Activated CD8-positive, alpha-beta memory T cell treated with anti-CD3 and anti-CD28 coated beads for 1 hour (primary cell): ENCODE measurements at places on chromosomes 12 and 14.

GRCh38 chr12:10753059-10753458 is 29.9 kb upstream of the YBX3 start:
- DNase-seq: no peak

GRCh38 chr12:66799551-66799950 is 120.7 kb upstream of the GRIP1 start:
- DNase-seq: no peak

GRCh38 chr12:120130011-120130410 is 13.5 kb upstream of the RAB35 start:
- DNase-seq: no peak

DNA sequence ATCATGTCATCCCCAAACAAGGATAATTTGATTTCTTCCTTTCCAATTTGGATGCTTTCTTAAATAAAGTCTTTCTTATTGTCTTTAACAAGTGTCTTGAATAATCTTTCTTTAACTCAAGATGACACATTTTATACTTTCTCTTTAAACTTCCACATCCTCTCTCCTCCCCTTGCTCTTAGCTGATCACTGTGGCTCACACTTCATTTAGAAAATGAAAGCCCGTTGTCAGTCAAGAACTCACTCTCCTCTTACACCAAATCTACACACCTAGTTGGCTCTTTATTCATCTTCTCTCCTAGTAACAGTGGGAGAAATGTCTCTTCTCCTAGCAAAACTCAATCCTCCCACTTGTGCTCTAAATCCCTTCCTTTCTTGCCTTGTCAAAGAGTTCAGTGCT is 10.4 kb upstream of the RMST start:
- DNase-seq: no peak

- no peak for DNase-seq
These were observed 17.1 kb downstream of the IRAK3 start for GRCh38 chr12:66206141-66206540.

GRCh38 chr14:31414190-31414833 is 6.0 kb downstream of the HEATR5A start:
- DNase-seq: no peak

- DNase-seq: no peak
These were observed 37.2 kb upstream of the FICD start for GRCh38 chr12:108477881-108478259.

GRCh38 chr12:53530920-53531319 is 23.6 kb upstream of the NPFF start:
- DNase-seq: no peak

- no peak for DNase-seq
These were observed 10.6 kb downstream of the SIX4 start for GRCh38 chr14:60713513-60713912.

DNA sequence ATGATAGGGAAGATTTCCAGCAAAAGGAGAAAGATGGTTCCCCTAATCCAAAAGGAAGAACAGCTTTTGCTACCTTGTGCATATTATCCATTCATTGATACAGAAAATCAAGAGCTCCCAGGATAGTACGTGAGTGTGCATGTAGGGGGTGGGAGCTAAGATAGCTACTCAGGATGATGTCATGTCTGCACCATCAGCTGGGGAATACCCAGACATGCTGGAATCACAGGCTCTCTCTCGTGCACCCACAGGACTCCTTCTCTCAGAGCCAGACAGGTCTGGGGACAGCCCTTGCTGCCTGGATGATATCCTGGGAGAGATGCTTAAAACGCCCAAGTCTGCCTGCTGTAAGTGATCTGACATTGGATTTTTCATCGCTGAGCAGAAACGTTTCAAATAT is 38.9 kb downstream of the FOXN3 start:
- no peak for DNase-seq

- DNase-seq: no peak
These were observed 8.6 kb upstream of the NID2 start for GRCh38 chr14:52077256-52077979.

DNA sequence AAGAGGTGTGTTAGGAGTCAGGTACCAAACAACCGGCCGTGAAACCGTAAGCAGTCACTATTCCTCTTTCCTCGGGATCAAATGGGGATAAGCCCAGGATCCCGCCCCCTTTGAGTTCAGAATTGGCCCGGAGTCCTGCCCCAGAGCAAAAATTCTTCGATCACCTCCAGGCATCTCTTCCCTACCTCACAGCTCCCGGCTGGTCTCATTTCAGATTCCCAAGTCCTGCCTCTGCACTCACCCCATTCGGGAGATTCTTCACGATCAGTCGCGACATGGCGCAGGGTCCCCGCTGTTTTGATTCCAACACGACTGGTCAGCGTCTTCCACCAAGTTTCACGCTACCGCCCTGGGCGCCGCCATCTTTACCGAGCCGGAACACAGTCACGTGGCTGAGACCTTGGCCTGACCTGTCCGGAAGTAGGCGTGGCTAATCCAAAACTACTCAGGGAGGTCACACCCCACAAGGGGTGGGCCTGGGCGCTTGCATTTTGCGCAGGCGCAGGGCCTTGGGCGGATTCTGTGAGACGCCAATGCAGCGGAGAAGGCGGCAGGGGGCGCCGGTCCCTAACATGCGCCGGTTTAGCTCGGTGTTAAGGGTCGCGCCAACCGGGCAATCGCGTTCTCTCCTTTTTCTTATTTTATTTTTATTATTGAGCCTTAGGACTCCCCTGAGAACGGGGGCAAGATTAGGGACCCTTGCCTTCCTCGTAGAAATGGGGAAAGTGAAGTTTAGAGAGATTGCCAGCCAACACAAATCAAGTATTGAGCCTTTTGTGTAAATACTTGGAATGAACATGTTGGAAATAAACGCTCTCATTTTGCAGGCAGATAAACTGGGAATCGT is at the start of gene RBM19:
Gene RBM19, minus strand, starts transcription at position 375 of the 847 bp plus-strand sequence. Its CDS starts 98 bp downstream, at position 277.
- DNase-seq: peak; percentile 93

DNA sequence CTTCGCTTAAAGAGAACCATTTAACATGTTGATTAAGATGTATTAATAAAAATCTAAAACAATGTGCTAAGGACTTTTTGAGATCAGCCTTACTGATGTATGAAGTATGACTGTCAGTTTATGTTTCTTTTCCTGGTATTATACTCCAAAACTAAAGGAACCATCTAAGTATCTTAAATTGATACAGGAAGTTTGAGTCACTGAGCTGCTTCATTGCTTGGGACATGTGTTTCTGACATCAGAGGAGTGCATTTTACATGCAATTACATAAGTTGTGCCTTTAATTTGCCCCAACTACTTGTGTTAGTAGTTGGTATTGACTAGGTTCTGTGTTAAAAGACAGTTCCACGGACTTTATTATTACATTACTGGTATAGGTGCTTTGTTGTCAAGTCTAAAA is 50.9 kb downstream of the PROX2 start:
- no peak for DNase-seq

GRCh38 chr14:22822571-22823098 is 7.1 kb upstream of the MRPL52 start:
- DNase-seq: peak; percentile 32

GRCh38 chr14:96100161-96101064 is 61.3 kb downstream of the C14orf132 start:
- DNase-seq: peak; percentile 33

DNA sequence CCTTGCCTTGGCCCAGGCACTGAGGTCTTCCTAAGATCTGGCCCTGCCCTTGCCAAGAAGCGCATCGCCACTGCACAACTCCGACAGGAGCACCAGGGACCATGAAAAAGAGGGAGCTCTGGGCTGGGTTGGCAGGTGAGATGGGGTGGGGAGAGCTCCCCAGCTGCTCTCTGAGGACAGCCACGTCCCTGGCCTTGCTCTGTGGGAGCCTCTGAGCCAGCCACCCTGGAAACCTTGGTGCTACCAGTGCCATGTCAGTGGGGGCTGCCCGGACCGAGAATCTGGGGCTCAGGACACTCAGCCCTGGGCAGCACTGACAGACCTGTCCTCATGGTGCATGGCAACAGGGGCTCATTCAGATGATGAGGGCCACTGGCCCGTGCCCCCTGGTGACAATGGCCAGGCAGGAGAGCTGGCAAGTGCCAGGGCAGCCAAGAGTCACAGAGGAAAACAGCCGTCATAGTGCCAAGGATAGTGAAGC is 134.8 kb downstream of the ZFP36L1 start:
- DNase-seq: no peak

- no peak for DNase-seq
These were observed 220.3 kb upstream of the RTL1 start for GRCh38 chr14:101123618-101124510.
